Fibroblast of skin of right quadriceps (primary cell): ENCODE measurements at places on chromosomes 13 and 19.
A peak's percentile ranks its signal among the peaks of the same experiment; 100 is the strongest.

DNA sequence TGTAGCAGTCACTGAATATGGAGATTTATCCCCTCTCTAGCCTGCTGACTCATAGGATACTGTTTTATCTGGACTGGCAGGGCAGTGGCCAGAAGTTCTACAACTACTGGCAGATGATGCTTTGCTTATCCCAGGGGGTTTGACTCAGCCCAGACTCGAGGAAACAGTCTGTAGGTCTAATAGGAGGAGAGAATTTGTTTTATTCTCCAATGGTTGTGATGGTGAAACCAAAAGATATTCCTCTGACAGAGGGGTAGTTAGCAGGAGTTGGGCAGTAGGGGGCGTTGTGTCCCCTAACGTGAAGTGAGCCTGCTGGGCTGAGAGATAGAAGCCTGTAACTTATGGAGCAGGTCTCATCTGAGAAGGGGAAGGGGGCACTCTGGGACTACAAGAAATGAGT, 74.9 kb downstream of the WTIP start:
- DNase-seq: peak; percentile 4

- DNase-seq: no peak
Observed at GRCh38 chr13:107395927-107396662, 819.2 kb downstream of the LIG4 start.

DNA sequence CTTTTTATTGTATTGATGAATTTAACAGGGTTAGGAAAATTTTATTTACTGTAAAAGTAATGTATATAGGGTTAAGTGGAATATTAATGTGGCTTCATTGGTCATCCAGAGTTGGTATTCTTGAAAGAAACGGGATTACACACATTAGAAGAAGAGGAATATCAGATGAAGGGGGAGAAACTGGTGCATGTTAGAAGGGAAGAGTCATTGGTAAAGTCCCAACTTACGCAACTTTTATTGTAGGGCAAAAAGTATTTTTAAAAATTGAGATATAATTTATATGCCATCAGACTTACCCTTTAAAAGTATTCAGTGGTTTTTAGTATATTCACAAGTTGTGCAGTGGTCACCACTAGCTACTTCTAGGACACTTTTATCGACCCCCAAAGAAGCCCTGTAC, 47.3 kb downstream of the DNAJC3 start:
- DNase-seq: no peak

- no peak for DNase-seq
Observed at GRCh38 chr13:29486551-29486950, 108.9 kb downstream of the SLC7A1 start.

DNA sequence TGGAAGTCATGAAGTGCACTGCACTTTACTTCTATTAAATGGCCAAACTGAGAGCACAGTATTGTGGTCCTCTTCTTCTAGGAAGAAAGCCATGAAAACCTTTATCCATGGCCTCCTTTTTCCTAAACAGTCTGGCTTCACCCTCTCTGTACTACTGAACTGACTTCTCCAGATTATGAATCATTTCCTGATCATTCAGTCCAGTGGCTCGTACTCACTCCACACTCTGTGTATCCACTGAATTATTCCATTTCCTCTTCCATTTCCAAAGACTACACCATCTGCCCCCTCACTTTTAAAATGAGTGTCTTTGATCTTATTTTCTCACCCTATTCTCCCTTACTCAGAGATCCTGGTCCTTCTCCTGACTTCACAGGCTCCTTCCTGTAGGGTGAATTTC, 29.7 kb upstream of the FREM2 start:
- DNase-seq: peak; percentile 51

GRCh38 chr19:44592451-44592890, 20.9 kb upstream of the IGSF23 start:
- DNase-seq: no peak

- DNase-seq: peak; percentile 7
Observed at GRCh38 chr13:23140492-23140891, 40.3 kb upstream of the SGCG start.

DNA sequence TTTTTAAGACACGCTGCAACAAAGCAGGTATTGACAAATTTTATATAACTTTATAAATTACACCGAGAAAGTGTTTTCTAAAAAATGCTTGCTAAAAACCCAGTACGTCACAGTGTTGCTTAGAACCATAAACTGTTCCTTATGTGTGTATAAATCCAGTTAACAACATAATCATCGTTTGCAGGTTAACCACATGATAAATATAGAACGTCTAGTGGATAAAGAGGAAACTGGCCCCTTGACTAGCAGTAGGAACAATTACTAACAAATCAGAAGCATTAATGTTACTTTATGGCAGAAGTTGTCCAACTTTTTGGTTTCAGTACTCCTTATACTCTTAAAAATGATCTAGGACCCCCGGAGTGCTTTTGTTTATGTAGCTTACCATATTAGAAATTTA, 1.2 kb downstream of the BRCA2 start:
- DNase-seq: no peak

DNA sequence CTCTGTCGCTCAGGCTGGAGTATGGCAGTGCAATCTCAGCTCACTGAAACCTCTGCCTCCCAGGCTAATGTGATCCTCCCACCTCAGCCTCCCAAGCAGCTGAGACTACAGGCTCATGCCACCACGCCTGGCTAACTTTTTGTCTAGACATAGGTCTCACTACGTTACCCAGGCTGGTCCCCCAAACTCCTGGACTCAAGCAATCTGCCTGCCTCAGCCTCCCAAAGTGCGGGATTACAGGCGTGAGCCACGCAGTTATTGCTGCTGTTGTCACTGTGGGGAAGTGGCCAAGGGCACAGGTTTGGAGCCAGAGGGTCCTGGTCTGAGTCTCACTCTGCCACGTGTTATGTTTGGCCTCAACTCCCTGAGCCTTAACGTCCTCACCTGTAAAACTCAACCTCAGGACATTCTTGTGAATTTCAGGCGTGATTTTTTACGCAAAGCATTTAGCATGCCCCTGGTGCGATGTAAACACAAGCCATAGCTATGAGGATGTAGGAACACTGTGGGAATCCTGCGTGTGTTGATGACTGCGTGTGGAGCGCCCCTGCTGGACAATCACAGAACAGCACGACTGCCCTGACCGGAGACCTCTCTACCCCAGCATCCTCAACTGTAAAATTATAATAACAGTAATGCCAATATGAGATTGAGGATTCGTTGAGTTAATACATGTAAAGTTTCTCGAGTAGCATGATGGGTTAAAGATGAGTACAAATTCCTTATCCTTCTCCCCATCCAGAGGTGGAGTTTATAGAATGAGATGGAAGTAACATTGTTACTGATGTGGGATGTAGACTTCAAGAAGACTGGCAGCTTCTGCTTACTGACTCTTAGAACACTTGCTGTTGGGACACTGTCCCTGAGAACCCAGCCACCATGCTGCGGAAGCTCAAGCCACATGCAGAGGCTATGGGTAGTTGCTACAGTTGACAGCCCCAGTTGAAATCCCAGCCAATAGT, 41.8 kb upstream of the PNMA8B start:
- DNase-seq: peak; percentile 25

DNA sequence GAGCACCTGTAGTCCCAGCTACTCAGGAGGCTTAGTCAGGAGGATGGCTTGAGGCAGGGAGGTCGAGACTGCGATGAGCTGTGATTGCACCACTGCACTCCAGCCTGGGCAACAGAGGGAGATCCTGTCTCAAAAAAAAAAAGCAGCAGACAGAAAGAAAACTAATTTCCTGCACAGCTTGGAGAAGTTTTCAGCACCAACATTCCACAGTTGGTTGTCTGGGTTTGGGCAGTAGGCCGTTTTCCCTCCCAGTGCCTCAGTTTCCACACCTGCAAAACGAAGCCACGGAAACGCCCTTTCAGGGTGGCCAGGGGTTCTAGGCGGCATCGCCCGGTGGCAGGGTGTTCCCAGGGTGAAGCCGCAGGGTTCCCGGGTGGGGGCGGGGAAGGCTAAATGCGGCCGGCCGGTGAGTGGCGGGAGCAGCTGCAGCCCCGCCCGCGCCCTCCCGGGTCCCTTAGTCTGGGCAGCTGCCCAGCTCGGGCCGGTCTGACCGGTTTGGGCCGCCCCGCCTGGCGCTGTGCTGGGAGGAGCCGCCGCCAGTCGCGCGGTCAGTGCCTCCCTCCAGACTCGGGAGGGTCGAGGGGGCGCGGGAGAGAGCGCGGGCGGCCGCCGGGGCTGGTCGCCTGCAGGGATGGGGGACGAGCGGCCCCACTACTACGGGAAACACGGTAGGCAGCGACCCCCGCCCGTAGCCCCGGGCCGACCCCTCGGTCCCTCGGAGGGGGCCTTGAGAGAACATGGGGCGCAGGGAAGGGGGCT, at the start of gene SLC44A2:
TSS of gene SLC44A2 (plus strand) at position 551 of the 759 bp plus-strand sequence. CDS start at position 632, 81 bp downstream.
- peak; percentile 31 for DNase-seq

- DNase-seq: no peak
Observed at GRCh38 chr19:18502638-18503294, 19.1 kb downstream of the ELL start.

DNA sequence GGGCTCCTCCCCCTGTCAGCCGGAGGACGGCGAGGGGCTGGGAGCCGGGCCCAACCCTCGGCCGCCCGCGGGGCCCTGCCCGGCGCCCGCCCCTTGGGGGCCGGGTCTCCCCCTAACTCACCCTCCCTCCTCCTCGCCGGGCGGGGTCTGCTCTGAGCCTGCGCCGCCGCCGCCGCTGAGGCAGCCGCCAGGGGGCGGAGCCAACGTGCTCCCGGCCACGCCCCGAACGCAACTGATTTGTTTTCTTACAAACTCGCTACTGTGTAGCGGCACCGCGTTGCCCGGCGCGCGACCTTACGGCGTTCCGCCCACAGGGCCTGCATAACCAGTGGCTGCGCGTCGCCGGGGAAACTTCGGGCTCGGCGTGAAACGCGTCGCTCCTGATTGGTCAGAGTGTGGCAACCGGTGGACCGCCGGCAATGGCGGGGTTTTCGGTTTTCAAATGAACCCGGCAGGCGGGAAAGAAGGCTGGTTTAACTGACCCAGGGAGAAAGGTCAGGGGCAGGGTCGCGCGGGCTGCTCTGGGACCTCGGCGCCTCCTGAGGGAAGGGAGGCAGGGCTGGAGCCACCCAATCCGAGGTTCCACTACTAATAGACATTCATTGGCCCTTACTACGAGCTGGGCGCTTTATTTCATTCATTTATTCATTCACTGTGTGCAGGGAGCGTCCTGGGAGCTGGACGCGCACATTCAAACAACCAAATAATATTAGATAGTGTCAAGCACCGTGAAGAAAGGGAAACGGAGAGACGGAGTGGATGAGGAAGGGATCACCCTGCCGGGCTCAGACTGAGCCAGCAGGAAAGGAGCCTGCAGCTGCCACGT, at the start of gene CDKN2D:
TSS of gene CDKN2D (minus strand) at position 154 of the 826 bp plus-strand sequence. CDS start 326 bp downstream, outside the sequence.
- DNase-seq: peak; percentile 99

DNA sequence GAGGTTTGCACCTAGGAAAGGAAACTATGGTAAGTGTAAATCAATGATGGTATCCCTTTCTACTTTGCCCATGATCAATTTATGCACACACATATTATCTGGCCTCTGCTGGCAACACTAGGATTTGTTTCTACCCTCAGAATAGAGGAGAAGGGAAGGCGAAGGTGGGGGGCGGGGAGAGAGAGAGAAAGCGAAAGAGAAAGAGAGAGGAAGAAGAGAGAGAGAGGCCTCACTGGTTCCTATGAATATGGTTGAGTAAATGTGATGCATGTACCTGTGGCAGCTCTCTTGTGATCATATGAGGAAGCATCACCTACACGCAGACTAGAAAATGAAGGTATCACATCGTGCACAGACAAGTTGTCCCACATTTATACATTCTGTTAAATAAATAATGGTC, 882.0 kb upstream of the SLITRK6 start:
- DNase-seq: no peak

- no peak for DNase-seq
Observed at GRCh38 chr19:58381460-58382212, 806 bp upstream of the ZNF837 start.

GRCh38 chr19:7199613-7200533, 94.3 kb downstream of the INSR start:
- DNase-seq: no peak

GRCh38 chr19:51168564-51169282, 26.6 kb downstream of the SIGLEC7 start:
- DNase-seq: no peak

GRCh38 chr13:110628477-110628793, 13.1 kb downstream of the NAXD start:
- DNase-seq: no peak

GRCh38 chr19:18663940-18664530, 19.4 kb upstream of the CRTC1 start:
- DNase-seq: no peak

- DNase-seq: no peak
Observed at GRCh38 chr13:65454403-65454802, 1775.7 kb downstream of the PCDH9 start.

DNA sequence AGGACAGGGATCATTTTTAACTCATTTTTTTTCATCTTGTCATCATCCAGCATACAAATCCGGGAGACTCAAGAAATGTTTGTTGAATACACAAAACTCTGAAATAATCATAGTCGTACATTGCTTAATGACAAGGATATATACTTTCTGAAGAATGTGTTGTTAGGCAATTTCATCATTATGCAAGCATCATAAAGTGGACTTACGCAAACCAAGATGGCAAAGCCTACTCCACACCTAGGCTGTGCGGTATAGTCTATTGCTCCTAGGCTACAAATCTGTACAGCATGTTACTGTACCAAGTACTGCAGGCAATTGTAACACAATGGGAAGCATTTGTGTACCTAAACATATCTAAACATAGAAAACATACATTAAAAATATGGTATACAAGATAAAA, 264.1 kb downstream of the TSHZ3 start:
- DNase-seq: no peak

GRCh38 chr19:44748426-44749254, at the start of gene BCL3:
TSS of gene BCL3 (plus strand) at chr19:44748708. CDS start at chr19:44748791, 83 bp downstream.
- DNase-seq: no peak

DNA sequence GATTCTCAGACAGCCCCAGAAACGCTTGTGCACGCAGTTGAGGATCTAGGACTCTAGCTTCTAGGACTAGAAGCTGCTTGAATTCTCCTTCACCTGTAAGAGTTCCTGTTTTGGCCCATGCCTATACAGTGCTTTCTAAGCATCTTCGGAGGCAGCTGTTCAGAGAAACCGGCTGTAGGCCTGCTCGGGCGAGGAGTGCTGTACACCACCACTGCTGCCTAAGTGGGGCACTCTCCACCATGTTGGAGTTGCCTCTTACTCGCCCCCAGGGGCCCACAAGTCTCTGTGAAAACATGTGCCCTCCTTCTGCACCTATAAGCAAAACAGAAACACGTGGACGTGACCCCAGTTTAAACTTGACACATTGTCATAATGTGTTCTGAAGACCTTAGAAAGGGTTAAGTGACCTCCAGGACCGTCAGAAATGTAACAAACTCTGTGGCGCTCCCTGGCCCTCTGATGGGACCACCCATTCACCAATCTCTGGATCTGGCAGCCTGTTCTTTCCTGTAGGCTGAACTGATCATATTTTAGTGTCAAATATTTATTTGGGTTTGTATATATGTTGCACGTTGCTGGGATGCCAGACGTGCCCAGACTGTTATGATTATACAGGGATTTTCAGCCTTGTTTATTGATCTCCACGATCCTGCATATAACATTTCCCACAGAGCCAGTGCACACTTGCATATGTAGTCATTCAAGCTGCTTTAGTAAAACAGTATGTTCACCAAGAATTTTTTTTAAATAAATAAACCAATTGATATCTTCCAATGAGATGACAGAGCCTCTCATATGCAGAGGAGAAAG, 60.8 kb downstream of the C13orf42 start:
- no peak for DNase-seq
